ENCODE measurements at places on chromosomes 3 and 15.

- no peak for DNase-seq
Observed at GRCh38 chr15:85704066-85704465, 90.7 kb downstream of the KLHL25 start.

- DNase-seq, result no peak
Observed at GRCh38 chr3:32340039-32340438, 51.6 kb upstream of the CMTM7 start.

- DNase-seq, result no peak
Observed at GRCh38 chr3:135448520-135448919, 517.0 kb upstream of the PPP2R3A start.

- DNase-seq, result no peak
Observed at GRCh38 chr3:179956416-179956830, 80.3 kb downstream of the PEX5L start.

DNA sequence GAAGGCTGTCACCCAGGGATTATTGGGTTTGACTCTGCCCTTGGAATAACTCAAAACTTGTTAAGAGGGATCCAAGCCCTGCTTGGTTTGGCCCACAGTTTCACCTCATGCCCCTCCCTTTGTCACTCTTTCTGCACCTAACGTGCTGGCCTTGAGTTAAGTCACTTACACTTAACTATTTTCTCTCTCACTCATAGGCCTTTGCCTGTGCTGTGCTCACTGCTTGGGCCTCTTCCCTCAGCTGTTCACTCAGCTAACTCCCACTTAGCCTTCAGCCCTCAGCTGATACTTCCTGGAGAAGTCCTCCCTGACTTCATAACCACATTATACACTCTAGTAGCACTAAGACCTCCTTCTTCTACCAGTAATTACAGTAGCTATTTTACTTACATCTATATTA lies 133.3 kb downstream of the CMSS1 start:
- no peak for DNase-seq

GRCh38 chr3:134030379-134031347 lies 938 bp upstream of the SLCO2A1 start:
- no peak for DNase-seq

GRCh38 chr15:78204351-78205309 lies 29.7 kb downstream of the ACSBG1 start:
- no peak for DNase-seq

DNA sequence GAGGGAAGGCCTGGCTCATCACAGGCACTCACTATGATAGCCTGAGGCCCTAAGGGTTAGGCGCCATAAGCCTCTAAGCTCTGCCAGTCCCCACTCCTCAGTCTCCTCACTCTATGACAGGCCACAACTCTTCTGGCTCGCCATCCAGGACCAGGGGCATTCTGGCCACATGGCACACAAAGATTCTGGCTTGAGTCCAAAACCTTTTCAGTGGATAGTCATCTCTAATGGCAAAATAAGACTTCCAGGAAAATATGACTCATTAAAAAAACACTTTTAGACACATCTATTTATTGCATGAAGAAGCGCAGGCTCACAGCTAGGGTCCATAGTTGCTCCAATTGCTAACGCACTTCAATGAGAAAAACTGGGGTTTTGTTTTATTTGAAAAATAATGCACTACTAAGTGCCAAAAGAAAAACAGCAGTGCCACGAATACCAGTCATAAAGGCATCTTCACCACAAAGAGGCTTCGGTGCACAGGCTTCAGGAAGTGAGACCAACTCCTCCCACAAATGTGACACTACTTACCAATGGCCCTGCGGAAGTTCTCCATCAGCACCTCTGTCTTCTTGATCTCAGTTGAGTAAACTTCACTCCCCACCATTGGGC lies 11.1 kb downstream of the RUVBL1 start:
- DNase-seq, result no peak

Measured in activated naive CD8-positive, alpha-beta T cell treated with anti-CD3 and anti-CD28 coated beads, Interleukin-2, amount 50 U/mL, for 16 hours (primary cell).